Stimulated activated CD8-positive, alpha-beta memory T cell treated with anti-CD3 and anti-CD28 coated beads, Interleukin-4, amount 100 ng/mL, for 1 hour (primary cell): ENCODE measurements at places on chromosomes 13 and 19.

DNA sequence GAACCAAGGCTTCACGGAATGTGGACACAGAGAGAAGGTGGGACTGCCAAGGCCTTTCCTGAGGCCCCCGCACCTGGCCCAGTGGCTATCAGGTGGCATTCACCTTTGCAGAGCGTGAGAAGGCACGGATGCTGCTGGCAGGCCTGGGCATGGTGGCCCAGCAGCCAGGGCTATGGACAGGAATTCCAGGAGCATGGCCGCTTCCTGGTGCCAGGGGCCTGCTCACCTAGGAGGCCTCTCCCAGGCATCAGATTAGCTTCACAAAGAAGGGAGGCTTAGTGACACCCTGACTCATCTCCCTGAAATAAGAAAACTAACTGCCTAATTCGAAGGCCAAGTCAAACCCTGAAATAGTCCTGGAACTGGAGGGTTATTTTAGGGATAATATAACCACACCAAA is 155.8 kb downstream of the TEX29 start:
- no peak for DNase-seq

DNA sequence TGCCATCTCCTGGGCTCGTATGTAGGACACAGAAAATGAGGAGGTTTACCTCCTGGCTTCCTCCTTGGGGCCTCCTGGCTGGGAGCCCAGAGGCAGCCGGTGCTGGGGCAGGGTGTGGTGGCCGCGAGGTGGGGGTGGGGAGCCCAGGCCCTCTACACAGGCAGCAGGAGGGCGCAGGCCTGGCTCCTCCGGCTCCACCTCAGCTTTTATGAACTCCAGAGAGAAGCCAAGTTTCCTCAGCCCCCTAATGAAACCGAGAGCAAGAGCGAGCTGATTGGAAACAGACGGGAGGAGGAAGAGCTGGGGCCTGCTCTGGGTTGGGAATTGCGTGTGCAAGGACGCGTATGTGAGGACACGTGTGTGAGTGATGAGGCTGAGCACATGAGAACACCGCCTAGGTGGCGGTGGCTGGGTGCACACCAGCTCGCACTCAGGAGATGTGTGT is 23.1 kb downstream of the LYL1 start:
- DNase-seq: no peak

DNA sequence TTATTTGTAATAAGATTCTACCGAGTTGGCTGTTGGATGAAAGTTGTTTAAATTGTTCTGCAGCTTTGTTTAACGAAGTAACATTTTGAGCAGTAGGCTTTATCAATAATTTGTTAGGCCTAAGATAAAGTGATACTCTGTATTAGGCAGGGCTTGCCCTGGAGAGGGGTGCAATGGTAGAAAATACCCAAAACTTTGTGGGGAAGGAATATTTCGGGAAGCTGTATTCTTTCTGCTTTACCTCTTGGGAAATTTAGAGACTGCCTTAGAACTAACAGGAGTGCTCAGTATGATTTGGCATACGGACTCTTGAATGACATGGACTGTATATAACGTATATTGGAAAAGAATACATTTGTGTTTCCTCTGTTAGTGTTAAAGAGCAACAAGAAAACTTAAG is 2.5 kb downstream of the PDS5B start:
- DNase-seq: no peak

DNA sequence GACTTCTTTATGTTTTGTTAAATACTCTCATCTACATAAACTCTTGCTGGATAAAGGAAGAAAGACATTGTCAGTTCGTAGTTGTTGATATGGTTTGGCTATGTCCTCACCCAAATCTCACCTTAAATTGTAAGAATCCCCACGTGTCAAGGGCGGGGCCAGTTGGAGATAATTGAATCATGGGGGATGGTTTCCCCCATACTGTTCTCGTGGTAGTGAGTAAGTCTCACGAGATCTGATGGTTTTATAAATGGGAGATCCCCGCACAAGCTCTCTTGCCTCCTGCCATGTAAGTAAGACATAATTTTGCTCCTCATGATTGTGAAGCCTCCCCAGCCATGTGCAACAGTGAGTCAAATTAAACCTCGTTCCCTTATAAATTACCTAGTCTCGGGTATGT is 3.6 kb downstream of the ADGRE1 start:
- no peak for DNase-seq

DNA sequence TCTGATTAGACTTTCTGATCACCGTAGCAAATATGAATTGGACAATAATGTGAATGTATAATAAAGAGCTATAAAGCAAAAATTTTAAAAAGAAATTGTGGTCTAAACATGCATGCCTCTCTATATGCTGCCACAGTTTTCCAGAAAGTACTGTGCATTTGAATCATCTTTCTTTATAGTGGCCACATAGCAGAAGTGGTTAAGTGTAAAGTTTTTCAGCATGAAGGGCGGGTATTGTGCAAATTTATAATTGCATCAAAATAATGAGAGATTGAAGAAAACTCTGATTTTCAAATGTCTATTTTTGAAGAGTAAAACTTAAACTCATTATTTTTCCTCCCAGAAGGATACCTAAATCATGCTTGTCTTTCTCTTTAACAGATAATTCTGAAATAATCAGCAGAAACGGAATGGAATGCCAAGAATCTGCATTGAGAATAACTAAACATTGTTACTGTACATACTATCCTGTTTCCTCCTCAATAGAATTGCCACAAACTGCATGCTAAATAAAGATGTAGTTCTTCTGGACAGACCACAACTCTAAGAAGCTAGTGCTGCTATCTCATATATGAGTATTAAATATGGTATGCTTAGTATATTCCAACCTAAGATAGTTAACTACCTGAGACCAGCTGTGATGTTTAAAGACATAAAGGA is 42.9 kb upstream of the RAP2A start:
- DNase-seq: no peak

DNA sequence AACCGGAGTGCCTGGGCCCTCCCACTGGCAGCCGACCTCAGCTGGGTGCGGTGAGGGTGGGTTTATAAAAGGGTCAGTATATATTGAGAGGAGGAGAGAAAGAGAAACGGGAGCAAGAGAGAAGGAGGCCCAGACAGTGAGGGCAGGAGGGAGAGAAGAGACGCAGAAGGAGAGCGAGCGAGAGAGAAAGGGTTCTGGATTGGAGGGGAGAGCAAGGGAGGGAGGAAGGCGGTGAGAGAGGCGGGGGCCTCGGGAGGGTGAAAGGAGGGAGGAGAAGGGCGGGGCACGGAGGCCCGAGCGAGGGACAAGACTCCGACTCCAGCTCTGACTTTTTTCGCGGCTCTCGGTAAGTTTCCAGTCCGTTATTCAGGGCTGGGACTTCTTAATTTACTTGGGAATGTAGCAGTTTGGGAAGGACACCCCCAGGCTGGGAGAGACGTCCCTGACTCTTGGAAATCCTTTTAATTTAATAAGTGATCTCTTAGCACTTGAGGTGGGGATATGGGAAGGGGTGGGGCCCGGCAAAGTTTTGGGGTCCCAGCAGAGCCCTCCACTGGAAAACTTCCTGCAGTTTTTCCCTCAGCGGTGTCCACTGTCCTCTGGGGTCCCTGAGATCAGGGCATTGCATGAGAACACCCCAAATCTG is at the start of gene EMP3:
Gene EMP3, plus strand, starts transcription at position 288 of the 646 bp plus-strand sequence. CDS start 1,293 bp downstream, outside the sequence.
- peak; percentile 67 for DNase-seq

DNA sequence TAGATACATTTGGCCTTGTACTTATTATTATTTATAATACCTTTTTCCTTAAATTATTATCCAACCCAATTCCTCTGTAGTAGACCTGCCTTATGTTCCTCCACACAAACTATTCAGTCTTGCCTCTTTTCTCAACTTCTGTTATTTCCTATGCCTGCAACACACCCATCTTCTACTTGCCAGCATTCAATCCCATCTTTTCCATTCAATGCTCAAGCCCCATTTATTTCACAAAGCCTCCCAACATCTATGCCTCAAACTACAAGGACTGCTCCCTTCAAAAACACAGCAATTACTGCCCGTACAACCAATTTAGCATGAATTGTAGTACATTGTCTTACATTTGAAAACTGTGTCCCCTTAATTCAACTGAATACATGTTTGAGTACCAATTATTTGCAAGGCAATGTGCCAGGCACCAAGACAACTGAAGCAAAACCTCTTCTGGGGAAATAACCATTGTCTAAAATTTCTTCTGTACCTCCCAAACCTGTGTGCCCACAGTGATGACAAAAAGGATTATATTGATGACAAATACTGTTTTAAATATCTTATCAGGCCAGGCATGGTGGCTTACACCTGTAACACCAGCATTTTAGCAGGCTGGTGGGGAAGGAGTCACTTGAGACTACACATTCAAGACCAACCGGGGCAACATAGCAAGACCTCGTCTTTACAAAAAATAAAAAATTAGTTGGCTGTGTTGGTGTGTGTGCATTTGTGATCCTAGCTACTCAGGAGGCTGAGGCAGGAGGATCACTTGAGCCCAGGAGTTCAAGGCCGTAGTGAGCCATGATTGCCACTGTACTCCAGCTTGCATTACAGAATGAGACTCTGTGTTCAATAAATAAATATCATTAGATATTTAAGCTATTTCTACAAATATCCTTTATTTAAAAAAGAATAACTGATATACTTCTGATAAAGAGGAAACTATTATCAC is 35.1 kb downstream of the ELF1 start:
- DNase-seq: no peak

DNA sequence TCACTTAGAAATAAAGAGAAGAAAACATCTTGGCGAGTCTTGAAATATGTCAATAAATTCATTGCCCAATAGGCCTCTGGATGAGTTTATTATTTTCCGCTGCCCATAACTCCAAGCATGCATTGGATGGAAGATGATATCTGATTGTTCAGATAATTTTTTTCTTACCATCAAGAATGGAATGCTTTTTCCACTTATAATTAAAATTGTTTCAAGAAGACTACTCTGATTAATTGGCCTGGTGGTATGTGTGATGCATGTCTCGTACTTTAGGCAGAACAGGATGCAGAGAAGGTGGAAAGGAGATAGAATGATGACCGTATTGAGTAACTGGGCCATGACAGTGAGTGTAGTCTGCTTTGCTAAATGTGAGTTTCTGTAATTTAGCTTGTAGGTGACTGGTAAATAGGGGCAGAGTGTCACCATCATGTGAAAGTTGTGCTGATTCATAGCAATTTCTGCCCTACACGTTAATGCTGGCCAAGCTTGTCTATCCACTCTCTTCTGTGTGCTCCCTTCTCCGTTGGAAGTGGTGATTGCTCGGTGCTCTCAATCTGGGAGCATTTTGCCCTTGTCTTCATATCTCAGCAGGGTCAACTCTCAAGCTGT is 13.5 kb upstream of the SPATA13 start:
- DNase-seq: no peak

- no peak for DNase-seq
These were observed 114.8 kb upstream of the MIR17HG start for GRCh38 chr13:91232716-91233115.

GRCh38 chr19:55687281-55688201 is 12.5 kb downstream of the EPN1 start:
- no peak for DNase-seq

- no peak for DNase-seq
These were observed 5.2 kb upstream of the STK24 start for GRCh38 chr13:98581971-98582702.

- no peak for DNase-seq
These were observed 457.3 kb downstream of the FGF14 start for GRCh38 chr13:101944521-101944920.

GRCh38 chr19:10334588-10335351 is 1.4 kb upstream of the RAVER1 start:
- no peak for DNase-seq

DNA sequence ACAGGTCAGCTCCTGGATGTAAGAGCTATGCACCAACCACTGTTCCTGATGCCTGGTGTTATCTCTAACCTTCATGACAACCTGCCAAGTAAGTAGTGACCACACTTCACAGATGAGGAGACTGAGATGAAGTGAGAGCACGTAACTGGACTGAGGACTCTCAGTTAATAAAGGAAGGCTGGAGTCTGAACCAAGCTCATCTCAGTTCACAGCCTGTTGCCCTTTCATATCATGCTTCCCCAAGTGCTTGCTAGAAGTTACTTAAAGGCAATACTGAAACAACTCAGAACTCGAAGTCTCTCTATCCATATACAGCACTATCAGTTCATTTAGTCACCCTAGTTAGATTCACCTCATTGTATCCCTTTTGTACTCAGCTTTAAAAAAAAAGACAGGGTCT is 119.7 kb downstream of the ABCC4 start:
- DNase-seq: no peak

- no peak for DNase-seq
These were observed 61.2 kb downstream of the CCDC70 start for GRCh38 chr13:51922771-51923480.

GRCh38 chr13:105991622-105992277 is 543.7 kb downstream of the EFNB2 start:
- no peak for DNase-seq

- no peak for DNase-seq
These were observed 50.6 kb upstream of the MTIF3 start for GRCh38 chr13:27500806-27501534.

GRCh38 chr19:3669082-3669946 is 31.0 kb downstream of the PIP5K1C start:
- no peak for DNase-seq

DNA sequence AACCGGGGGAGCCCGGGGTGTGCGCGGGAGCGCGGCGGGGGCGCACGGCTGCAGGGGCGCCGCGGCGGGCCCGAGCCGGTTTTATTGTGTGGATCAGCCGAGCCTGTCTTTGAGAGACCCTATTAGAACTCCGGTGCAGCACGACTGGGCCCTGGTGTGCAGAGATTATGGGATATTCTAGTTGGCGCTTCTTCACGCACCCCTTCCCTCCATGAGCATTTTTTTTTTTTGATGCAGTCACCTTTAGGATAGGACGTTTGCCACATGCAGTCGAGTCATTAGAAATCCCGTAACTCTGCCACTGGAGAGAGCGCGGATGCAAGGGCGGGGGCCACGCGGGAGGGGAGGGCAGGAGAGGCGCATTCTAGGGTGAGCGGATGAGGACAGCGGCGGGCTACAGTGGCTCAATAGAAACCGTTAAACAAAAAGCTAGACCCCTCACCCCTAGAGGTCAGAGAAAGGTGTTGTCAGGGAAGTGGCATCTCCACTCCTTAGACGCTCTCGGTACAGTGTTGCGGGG is 3.7 kb downstream of the FGF9 start:
- no peak for DNase-seq

DNA sequence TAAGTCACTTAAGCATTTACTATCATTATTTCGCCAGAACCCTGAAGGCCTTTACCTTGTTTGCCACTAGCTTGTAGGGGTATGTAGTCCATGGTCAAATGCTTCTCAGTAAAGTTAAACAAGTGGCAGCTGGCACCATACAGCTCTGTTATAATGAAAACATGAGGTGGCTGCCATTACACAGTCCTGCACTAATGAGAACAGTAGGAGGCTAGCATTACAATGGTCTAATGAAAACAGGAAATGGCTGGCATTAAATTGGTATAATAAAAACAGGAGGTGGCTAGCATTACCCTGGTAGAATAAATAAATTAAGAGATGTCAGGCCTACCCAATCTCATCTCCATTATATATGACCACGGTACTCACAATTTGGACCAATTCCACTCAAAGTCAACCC is 107.5 kb downstream of the PCDH17 start:
- DNase-seq: no peak

- no peak for DNase-seq
These were observed 519 bp downstream of the PTPRS start for GRCh38 chr19:5339950-5340636.

GRCh38 chr13:111323549-111323948 is 3.1 kb downstream of the TEX29 start:
- DNase-seq: no peak
